Forelimb muscle (tissue), 1 donor: ENCODE measurements at places on chromosomes 2 and 18. TPM values are rescaled to one million over a fixed set of nuclear protein-coding genes. Genes with fewer than 3 reads are reported as not detected.
A peak's percentile ranks its signal among the peaks of the same experiment; 100 is the strongest.

BUB1 gene
- 7.1 TPM for polyA plus RNA-seq

PMS1 gene
- polyA plus RNA-seq, result 27.7 TPM

GPC1 gene
- polyA plus RNA-seq, result 97.8 TPM

TFCP2L1 gene
- polyA plus RNA-seq, result 0.09 TPM

LCT gene
- polyA plus RNA-seq, result not detected

TAF4B gene
- 2.4 TPM for polyA plus RNA-seq

OSR1 gene
- polyA plus RNA-seq, result 15.8 TPM

NCK2 gene
- polyA plus RNA-seq, result 72.5 TPM

CLEC4F gene
- polyA plus RNA-seq, result 0.24 TPM

DNA sequence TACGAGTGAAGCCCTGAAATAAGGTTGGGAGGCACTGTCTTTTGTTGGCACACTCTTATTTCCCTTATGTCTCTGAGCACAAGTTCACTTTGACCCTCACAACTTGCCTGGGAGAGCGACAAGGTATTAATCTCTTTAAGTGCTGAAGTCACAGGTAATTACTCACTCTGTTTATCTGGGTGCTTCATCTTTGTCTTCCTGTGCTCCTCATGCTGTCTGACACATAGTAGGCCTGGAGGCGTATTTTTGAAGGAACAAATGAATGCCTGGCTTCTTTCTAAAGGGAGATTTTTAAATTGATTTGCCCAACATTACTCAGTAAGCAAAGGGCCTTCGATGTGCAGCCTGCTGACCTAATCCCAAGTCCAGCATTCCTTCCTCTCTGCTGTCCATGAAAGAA, 507.1 kb upstream of the TNP1 start:
- DNase-seq, result no peak

DNA sequence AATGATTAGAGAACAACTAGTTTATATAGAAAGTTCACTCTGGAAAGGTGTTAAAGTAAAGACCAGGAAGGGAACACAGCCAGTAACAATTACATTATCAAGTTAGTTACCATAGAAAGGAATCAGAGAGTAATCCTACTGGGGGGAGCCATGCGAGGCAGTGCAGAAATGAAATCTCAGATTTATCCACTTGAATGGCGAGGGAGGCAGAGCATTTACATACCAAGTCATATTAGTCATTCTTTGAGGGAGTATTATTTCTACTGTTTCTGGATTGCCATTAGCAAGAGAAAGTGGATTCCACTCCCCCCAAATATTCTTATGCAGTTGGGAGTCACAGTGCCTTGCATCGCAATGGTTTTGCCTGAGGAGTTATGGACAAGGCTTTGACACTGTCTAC, 472.7 kb upstream of the TRIB2 start:
- no peak for DNase-seq

DNA sequence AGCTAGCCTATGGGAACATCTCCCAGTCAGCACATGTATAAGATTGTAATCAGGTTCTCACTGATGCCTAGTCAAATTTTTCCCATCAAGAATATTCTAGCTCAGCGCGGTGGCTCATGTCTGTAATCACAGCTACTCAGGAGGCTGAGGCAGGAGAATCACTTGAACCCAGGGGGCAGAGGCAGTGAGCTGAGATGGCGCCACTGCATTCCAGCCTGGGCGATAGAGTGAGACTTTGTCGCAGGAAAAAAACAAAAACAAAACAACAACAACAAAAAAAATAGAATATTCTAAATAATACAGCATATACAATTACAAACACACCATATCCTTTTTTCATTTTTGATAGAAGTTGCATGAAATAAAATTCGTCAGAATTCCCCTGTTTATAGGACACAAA, 67.5 kb upstream of the MYCN start:
- DNase-seq, result no peak

DNA sequence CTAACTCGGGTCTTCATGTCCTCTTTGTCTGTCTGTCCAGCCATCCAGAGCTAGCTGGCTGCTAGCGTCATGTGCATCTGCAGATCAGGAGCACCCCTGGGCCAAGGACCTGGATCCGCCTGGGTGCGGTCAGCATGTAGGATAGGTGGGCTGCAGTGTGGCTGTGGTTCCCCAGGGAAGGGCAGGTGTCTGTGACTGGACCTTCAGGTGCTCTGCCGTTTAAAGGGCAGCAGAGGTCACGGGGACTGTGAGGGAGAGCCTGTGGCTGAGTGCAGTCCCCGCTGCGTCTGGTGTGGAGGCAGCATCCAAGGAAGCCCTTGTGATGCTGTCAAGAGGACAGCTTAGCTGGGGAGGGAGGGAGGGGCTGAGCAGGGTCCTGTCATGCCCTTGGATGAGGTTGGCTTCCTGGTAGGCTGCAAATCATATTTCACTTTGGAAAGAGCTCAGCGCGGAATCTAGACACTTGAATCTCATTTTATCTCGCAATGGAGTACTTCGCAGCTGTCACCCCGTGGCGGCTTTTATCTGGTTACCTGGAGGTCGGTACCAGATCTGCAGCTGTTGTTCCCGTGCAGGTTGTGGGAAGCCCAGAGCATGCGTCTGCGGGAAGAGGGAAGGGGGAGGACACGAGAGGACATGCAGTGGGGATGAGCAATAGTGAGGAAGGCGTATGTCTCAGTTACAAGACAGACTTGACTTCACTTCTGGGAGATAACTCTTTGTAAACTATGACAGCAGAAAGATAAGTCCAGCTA, 5.9 kb upstream of the RALB start:
- no peak for DNase-seq

GRCh38 chr2:86744152-86744551, 24.1 kb downstream of the RMND5A start:
- DNase-seq, result no peak

GRCh38 chr2:31023541-31023940, 114.7 kb downstream of the GALNT14 start:
- DNase-seq, result no peak

- DNase-seq, result no peak
These were observed 428.3 kb downstream of the MBD2 start for GRCh38 chr18:53796040-53796729.

DNA sequence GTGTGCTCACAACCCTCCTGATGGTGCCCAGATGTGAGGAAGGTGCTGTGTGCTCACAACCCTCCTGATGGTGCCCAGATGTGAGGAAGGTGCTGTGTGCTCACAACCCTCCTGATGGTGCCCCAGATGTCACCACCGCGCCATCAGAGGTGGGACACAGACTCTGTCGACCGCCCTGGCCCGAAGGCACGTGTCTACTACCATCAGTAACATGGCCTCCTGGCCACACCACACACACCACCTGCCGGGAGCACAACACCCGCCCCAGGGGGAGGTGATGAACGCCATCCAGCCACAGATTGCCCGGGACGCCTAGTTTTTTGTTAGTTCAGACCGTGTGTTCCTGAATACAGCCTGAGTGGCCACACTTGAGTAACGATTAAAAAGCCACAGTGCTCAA, 24.5 kb downstream of the HDAC4 start:
- no peak for DNase-seq

DNA sequence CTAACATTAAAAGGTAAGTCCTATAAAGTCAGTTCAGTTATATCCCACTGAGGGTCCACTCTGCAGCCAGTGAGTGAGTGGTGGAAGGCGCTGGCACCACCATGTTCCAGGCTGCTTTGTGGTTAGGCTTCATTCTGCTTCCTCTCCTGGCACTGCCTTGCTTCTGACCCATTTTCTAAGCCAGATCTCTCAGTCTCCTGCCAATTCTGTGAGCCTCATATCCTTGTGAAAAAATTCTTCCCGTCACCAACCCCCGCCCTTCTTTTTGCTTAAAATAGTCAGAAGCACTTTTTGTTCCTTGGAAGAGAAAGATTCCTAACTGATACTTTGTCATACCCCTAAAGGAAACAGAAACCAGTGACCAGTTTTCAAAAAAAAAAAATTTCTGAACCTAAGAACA, 139.8 kb upstream of the NCK2 start:
- no peak for DNase-seq

- peak; percentile 94 for DNase-seq
These were observed 97.9 kb upstream of the SERTAD2 start for GRCh38 chr2:64751286-64752260.

DNA sequence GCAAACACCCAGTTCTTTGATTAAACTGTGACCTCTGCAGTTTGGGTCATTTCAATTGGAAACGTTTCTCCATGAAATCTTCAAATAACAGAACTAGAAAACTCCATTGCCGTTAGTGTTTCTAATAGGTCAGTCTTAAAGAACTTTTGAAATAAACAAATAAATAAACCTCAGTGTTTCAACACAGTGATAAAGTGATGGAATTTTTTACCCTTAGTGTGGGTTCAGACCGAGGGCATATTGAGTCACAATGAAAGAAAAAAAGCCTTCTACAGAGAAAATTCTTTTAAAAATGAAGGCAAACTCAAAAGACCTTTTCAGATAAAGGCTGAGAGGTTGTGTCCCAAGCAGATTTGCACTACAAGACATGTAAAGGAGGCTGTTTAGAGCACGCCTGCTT, 149.6 kb downstream of the NCKAP5 start:
- no peak for DNase-seq

GRCh38 chr2:104501342-104501741, 352.6 kb upstream of the POU3F3 start:
- DNase-seq, result no peak

DNA sequence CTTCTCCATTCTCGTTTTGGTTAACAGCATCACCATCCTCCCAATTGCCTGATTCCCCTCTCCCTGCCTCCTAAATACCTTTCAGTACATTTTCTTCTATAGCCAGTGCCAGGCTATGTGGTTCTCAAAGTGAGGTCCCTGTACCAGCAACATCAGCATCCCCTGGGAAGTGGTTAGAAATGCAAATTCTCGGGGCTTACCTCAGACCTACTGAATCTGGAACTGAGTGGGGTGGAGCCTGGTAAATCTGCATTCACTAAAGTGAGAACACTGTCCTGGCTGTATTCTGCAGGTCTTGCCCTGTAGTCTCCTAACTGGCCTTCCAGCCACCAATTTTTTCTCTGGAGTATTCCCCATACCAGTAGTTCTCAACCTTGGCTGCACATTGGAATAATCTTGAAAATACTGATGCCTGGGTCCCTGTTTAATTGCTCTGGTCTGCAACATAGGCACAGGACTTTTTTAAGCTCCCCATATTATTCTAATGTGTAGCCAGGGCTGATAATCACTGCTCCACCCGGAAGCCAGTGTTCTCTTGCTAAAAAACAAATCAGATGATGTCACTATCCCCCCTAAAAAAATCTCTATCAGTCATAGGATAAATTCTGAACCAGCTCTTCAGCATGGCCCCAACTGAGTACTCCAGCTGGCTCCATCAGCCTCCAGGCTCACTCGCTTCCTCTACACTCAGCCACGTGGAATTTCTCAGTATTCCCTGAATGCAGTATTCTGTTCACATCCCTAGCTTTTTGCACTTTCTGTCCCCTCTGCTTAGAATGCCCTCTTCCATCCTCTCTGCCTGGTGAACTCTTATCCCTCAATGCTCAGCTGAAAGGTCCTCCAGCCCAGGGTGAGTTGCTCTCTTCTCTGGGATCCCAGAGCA, 98.4 kb downstream of the CDK15 start:
- no peak for DNase-seq

DNA sequence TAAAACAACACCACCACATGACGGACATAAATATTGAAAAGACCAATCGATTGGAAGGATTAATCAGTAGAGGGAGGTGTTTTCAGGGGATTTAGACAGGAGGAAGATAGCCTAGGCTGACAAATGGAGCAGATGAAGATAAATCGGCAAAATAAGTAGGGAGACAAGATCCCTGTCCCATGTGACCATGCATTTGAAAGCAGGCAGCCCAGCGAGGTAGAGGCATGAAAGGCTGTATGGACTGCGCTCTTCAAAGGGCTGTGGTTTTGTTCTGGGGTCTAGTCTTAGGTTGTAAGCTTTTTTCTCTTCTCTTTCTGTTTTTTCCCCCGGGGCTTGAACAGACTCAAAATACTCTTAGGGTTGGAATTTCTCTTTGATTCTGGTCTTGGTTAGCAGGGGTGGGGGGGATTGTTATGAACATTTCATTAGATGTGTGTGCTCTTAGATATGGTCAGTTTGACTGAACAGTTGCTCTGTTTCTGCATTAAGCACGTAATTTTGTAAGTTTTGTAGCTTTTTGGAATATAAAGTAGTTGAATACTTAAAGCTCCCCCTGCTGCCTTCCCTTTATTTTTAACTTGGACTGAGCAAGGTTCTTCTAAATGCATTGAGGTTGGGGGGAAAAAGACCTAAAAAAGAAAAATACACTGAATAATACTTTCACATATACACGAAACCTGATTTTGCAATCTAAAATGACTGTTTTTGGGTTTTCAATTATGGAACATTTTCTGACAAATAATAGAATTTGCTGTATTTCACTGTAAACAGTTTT, 32.2 kb downstream of the ZNF532 start:
- no peak for DNase-seq

DNA sequence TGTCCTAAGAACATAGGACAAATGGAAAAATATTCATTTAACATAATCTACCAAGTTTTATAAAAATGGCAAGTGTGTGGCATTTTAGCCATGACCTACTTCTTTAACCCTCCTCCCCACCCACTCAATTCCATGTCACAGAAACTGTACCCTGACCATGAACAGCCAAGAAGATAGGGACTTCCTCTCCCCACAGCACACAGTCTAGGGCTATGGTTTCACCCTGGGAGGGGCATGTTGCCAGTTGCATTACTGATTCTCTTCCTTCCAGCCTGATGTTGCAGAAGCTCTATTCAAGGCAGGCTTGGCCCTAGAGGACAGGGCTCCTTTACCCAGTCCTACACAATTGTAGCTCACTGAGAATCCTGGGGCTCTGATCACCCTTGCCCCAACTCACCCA, 153.6 kb upstream of the KLF7 start:
- no peak for DNase-seq
